ENCODE measurements at places on chromosomes 12 and 14. TPM values are rescaled to one million over a fixed set of nuclear protein-coding genes. Genes with fewer than 3 reads are reported as not detected.

Gene OR11G2
- total RNA-seq = not detected

Gene NDUFA12
- 67.5 TPM for total RNA-seq

Gene PLCZ1
- total RNA-seq = not detected

Gene TDRD9
- total RNA-seq = 1.8 TPM

GRCh38 chr14:58238252-58239243, 6.1 kb upstream of the PSMA3 start:
- no peaks in the 10 kb centered on the region for H3K27me3 ChIP-seq
- H3K4me1 ChIP-seq = peaks cover 16% of the 10 kb centered on the region
- H3K4me3 ChIP-seq = peak overlapping the region; percentile 53
- peak; percentile 29 for DNase-seq
- H3K27ac ChIP-seq = peak overlapping the region; percentile 89
- H3K36me3 ChIP-seq = peaks cover 13% of the 10 kb centered on the region

DNA sequence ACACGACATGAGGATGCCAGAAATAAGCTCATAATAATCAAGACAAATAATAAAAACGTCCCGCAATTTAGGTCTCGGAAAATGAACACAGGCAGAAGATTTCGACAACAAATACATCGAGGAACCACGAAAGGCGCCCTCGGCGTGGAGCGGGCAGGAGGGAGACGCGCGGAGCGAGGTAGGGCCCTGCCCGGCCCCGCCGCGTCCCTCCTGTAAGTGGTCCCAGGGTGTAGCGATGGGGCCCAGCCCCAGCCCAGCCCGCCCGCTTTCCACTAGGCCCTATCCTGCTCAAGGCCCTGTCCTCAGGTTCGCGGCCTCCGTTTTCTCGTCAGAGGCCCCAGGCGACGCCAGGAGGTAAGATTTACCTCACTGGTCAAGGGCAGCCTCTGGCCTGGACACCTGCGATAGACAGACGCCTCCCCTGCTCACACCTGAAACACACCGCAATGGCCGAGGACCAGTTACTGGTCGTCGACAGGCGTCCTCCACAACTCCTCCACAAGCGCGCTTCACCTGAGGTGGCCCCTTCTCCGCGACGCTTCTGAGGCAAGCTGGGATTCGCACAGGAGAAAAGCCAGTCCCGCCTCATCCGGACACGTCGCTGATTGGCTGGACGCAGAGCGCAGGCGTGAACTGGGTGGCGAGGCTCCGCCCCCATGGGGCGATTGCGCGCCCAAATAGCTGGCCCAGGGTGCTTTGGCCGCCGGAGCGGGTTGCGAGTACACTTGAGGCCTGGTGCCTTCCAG, at the start of gene SYCP3:
Gene SYCP3 (minus strand): TSS at position 543 of the 746 bp plus-strand sequence. CDS start 1,527 bp downstream, outside the sequence.
- no peak for DNase-seq
- no peak within 1 kb of the TSS for H3K4me3 ChIP-seq
- H3K27ac ChIP-seq = no peak within 1 kb of the TSS
- no peaks in the 10 kb centered on the region for H3K27me3 ChIP-seq

GRCh38 chr12:38373784-38374183, 57.2 kb downstream of the ALG10B start:
- H3K4me3 ChIP-seq = no peak overlapping the region
- H3K27me3 ChIP-seq = no peaks in the 10 kb centered on the region
- no peak for DNase-seq

- H3K36me3 ChIP-seq = no peaks in the 10 kb centered on the region
- H3K4me3 ChIP-seq = no peak overlapping the region
- H3K4me1 ChIP-seq = no peaks in the 10 kb centered on the region
- H3K27me3 ChIP-seq = no peaks in the 10 kb centered on the region
Observed at GRCh38 chr12:4786795-4787194, 66.6 kb downstream of the GALNT8 start.

- H3K4me1 ChIP-seq = peaks cover 99% of the 10 kb centered on the region
- H3K27me3 ChIP-seq = no peaks in the 10 kb centered on the region
- H3K4me3 ChIP-seq = no peak overlapping the region
- no peak for DNase-seq
- H3K36me3 ChIP-seq = no peaks in the 10 kb centered on the region
- H3K27ac ChIP-seq = peak overlapping the region; percentile 73
Observed at GRCh38 chr14:76919431-76920330, 93.5 kb downstream of the LRRC74A start.

DNA sequence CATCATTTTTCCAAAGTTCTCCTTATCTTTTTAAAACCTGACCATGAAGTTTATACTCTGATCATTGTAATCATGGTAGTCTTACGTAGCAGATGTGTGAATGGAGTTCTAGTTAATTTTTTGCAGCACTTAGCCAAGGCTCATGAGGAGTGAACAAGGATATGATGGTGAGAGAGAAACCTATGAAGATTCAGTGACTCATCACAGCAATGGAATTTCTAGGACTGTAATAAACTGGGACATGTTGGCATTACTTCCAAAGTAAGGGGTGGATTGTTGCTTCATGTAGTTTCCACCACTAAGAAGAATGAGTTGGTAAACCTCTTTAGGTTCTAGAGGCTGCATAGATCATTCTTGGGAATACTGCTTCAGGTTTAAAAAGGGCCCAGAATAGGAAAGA, 102.7 kb downstream of the LRRIQ1 start:
- no peak overlapping the region for H3K4me3 ChIP-seq
- H3K36me3 ChIP-seq = no peaks in the 10 kb centered on the region
- no peak for DNase-seq
- H3K4me1 ChIP-seq = no peaks in the 10 kb centered on the region
- H3K27ac ChIP-seq = no peak overlapping the region
- no peaks in the 10 kb centered on the region for H3K27me3 ChIP-seq

DNA sequence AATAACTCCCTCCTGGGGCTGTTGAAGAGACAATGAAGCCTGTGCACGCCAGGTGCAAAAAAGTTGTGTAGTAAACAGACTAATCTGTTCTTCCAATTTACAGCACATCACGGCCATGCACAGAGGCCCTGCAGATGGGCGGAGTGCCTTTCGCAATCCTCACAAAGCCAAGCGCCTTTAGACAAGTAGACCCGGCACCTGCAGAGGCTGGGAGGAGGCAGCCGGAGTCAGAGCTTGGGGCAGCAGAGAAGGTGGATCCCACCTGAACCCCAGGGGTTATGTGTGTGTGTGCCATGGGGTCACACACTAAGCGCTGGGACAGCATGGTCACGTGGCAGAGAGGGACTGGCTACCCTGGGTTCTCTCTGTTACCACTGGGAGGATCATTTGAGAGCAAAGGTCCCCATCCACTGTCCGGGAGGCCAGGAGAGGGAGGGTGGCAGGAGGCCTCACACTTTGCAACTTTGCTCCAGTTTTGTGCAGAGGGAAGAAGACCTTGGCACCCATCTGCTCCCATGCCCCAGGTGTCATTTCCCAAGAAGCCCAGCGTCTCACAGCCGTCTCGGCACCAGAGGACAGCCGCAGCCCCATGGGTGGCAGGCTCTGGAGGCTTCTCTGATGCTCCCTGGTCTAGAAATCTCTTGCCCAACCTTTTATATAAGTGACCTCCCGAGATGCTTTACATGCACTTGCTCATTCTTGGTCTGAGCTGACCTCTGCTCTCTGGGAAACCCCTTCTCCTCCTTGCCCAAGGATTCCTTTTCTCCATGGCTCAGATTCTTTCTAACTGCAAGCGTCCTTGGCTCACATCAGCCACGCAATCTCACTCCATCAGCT, 80.0 kb upstream of the DICER1 start:
- H3K27ac ChIP-seq = no peak overlapping the region
- no peaks in the 10 kb centered on the region for H3K36me3 ChIP-seq
- no peak overlapping the region for H3K4me3 ChIP-seq
- H3K27me3 ChIP-seq = no peaks in the 10 kb centered on the region

DNA sequence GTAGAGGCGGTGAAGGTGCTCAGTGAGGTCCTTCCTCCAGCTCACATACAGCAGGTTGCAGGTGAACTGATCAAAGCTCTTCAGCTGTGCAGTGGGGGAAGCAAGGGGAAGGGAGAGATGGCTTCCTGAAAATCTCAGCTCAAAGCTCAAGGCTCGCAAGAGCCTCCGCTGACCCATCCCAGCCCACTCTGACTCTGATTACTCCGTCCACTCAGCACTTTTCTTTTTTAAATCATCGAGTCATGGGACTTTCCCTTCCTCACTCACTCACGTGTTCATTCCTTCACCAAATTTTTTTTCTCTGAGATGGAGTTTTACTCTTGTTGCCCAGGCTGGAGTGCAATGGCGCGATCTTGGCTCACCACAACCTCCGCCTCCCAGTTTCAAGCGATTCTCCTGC, 4.7 kb downstream of the ABCD4 start:
- H3K27ac ChIP-seq = no peak overlapping the region
- H3K4me1 ChIP-seq = peaks cover 5% of the 10 kb centered on the region
- peaks cover 14% of the 10 kb centered on the region for H3K36me3 ChIP-seq
- H3K27me3 ChIP-seq = no peaks in the 10 kb centered on the region
- DNase-seq = no peak

DNA sequence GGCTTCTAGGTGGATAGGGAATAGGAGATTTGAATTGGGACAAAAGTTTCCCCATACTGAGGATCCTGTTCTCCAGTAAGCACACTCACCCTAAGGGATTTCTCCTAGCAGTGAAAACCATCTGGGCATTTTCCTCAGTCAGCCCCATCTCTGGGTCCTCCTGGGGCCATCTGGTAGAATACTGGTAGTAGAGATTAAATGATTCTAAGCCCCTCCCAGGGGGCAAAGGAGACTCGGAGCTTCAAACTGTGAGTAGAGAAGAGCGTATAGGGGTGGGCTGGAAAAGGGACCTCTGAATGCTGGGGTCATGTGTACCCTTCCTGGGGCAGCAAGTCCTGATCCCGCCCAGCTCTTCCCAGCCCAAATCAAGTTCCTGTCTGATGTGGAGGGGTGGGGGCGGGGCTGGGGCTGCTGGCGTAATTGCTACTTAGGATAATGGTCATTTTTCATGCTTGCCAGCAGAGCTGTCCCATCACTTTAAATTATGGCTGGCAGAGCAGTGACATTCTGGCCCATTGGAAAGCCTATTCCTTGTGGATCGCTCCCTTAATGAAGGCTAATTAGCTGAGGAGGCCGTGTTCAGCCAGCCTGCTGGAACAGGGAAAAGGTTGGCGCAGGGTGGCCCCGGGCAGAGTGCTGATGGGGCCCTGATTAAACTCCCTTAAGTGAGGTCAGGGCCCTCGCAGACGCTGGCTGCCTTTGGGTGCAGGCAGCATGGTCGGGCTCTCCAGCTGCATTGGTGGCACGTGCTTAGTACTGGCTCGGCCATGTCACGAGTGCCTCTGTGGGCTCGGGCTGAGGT, 127.8 kb downstream of the TSPAN9 start:
- peaks cover 61% of the 10 kb centered on the region for H3K4me1 ChIP-seq
- H3K4me3 ChIP-seq = no peak overlapping the region
- no peaks in the 10 kb centered on the region for H3K36me3 ChIP-seq
- H3K27me3 ChIP-seq = peaks cover 10% of the 10 kb centered on the region
- H3K27ac ChIP-seq = no peak overlapping the region

DNA sequence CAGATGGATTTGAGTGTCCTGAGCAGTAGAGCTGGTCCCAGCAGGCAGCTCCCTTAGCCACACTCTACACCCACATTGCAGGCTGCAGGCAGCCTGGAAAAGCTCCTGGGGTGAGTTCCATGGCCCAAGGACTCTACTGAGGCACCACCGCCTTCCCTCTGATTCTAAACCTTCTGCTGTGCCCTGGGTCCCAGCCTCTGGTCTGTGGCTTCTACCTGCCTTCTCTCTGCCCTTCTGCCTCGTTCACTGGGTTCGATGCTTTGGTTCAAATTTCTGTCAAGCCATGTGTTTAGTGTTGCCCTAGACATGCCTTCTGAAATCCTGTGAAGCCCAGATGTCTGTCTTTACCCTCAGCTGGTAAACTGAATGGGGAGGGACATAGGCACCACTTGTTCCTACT, 1.5 kb upstream of the FGF6 start:
- no peak for DNase-seq
- H3K4me3 ChIP-seq = no peak overlapping the region
- H3K36me3 ChIP-seq = no peaks in the 10 kb centered on the region
- no peaks in the 10 kb centered on the region for H3K4me1 ChIP-seq
- H3K27me3 ChIP-seq = no peaks in the 10 kb centered on the region
- no peak overlapping the region for H3K27ac ChIP-seq

Data from tibial nerve (tissue), 4 donors.